Activated gamma-delta T cell (primary cell): ENCODE measurements at places on chromosomes 1 and 21.

- no peak for DNase-seq
Observed at GRCh38 chr1:165854101-165854845, 26.9 kb downstream of the UCK2 start.

- no peak for DNase-seq
Observed at GRCh38 chr1:157139052-157139715, 989 bp upstream of the ETV3 start.

- DNase-seq = no peak
Observed at GRCh38 chr1:229947968-229948367, 119.1 kb upstream of the GALNT2 start.

GRCh38 chr1:18681423-18681835 lies 50.8 kb downstream of the PAX7 start:
- DNase-seq = no peak

GRCh38 chr21:28607545-28607944 lies 385.1 kb downstream of the LTN1 start:
- no peak for DNase-seq

- no peak for DNase-seq
Observed at GRCh38 chr1:56644919-56645676, at the start of gene PRKAA2. TSS of gene PRKAA2 (plus strand) at chr1:56645314. CDS start at chr1:56645388, 74 bp downstream.

DNA sequence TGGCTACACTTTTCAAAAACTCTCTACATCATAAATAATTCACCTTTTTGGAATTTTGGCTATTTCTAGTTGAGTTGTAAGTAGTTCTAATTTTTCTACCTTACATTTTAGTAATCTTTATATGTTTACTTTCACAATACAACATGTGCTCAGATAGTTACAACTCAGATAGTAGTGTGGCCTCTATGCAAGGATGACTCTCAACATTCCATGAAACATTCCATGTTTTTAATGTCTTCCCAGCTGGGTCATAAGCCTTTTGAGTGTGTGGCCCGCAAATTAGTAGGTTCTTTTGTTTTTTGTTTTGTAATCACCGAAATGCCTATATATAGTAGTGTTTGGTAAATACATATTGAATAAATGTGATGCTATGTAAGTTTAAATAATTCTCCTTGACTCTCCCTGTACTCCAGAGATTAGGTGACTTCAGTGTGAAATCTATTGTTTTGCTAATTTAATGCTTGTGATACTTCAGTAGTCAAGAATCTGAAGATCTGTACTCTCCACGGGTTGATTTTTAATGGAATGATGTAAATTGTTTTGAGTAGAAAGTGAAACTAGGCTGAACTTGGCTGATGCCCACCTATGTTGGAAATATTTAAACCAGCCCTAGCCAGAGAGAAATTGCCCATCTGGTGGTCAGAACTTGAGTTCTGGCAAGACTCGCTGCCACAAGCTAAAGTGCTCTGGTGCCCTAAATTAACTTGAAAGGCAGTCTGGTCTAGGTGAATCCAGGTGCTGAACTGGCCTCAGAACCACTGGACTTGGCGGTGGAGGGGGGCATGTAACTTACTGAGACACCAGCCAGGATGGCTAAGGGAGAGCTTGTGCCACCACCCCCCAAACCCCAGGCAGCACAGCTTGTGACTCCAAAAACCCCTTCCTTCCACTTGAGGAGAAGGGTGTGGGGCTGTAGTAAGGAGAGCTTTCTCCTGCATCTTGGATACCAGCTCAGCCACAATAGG lies 165.6 kb downstream of the USP25 start:
- no peak for DNase-seq

GRCh38 chr1:115648717-115649691 lies 7.2 kb downstream of the VANGL1 start:
- no peak for DNase-seq

DNA sequence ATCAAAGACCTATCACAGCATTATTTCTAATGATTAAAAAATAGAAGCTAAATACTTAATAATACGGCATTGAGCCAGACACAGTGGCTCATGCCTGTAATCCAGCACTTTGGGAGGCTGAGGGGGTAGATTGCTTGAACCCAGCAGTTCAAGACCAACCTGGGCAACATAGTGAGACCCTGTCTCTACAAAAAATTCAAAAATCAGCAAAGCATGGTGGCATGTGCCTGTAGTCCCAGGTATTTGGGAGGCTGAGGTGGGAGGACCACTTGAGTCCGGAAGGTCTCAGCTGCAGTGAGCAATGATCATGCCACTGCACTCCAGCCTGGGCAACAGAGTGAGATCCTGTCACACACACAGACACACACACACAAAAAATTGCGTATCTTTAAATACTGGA lies 10.7 kb downstream of the TAF13 start:
- no peak for DNase-seq

GRCh38 chr1:38677756-38678155 lies 181.8 kb downstream of the RRAGC start:
- no peak for DNase-seq

DNA sequence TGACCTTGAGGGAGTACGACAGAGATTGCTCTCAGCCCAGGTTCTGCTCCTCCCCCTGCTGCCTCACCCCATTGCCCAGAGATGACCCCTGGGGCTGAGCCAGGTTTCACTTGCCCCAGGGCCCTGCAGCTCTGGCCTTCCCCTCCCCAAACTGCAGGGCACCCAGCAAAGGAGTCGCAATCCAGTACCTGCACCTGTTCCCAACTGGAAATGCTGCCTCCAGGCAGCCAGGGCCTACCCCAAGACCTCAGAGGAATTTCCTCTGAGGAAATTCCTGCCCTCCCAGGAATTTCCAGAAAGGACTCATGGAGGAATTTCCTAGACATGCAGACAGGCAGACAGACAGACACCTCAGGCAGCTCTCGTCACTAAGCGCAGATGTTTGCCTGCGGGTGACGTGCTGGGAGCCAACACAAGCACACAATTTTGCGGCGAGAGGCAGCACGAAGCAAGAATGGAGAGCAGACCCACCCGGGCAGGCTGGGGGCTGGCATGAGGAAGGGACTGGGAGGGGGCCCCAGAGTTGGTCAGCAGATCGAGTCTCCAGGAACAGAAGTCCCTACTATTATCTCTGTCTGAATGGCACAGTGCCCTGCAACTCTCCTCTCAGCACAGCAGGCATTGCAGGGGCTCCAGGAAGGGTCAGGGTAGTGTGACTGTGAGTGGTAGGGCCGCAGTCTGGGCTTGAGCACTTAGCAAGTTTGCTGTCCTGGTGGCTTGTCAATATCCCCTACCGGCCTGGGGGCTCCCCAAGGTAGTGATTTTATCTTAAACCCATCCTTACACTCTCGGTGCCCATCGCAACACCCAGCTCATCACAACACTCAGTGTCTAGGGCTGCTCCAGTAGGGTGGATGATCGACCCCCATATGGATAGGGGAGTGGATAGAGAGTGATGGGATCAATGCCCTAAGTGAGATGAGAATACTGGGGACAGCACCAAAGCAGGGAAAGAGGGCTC lies 2.9 kb upstream of the EFNA1 start:
- DNase-seq = no peak

DNA sequence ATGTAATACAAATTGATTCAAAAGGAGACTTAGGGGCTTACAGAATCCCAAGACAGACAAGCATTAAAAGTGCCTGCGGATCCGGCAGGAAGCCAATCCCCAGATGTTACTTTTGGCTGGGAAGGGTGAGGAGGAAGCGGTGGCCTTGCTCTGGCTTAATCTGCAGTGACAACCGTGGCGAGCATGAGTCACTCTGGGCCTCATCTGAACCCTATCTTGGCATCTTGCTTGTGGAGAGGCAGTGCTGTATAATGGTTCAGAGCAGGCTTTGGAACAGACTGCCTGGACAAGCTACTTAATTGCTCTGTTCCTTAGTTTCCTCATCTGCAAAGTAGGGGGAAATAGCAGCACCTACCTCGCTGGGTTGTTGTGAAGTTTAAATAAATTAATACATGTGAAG lies 74.1 kb downstream of the XCL2 start:
- DNase-seq = no peak

DNA sequence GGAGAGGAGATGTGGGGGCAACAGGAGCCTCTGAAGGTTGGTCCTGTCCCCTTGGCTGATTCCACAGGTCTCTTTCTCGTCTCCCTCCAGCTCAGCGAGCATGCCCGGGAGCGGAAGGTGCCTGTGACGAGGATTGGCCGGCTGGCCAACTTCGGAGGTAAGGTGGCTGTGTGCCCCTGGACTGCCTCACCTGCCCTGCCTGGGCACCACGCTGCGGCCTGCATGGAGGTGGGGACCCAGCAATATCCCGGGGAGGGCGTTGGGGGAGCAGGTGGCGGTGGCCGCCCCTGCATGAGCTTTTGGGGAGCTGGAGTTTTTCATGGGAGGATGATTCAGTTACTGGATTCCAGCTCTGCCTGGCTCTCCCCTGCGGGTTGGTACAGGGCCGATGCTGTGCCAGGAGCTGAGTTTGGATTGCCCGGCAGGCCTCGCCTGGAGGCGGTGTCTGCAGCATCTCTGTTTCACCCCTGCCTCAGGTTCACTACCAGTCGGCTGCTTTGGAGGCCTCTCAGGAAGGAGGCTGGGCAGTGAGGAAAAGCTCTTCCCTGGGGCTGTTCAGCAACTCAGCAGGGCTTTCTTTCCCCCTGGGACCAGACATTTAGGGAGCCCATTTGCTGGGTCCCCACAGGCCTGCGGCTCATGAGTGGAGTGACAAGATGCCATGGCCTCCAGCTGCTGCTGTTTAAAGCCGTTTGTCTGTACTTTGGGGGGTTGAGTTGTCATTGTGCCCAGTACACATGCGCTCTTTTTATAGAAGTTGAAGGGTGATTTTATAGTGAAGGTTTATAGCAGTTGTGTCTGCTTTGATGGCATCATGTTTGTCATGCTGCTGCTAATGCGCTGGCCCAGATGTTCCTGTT lies 25.7 kb downstream of the COQ8A start:
- DNase-seq = no peak

DNA sequence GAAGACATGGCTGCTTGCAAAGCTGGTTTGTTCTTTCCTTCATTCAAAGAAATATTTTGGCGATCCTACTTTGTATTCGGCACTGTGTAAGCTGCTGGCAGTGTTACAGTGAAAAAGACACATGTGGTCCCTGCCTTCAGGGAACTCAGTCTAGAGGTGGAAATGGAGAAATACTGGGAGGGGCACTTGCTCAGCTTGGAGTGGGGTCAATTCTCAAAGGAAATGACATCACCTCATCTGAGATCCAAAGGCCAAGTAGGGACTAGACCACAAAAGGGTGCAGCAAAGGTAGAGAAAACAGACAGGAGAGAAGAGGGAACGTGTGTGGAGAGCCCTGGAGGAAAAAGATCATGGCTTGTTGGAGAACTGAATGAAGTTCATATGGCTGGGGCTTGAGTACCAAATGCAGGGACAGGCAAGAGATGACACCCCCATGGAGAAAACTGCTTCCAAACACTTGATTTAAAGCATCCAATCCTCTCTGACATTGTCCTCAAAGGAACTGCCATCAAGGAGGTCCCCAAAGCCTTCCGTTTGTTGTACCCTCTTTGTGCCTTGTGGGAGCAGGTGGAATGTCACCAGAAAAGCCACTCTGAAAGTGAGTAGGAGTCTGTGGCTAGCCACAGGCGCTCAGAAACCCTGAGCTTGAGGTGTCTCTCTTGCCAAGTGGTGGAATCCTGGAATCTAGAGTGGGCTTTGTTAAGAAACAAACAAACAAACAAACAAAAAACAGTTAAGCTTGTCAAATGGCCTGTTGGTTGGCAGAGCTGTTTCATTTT lies 48.3 kb upstream of the TDRD10 start:
- DNase-seq = no peak

GRCh38 chr1:18603212-18603852 lies 27.3 kb upstream of the PAX7 start:
- no peak for DNase-seq

DNA sequence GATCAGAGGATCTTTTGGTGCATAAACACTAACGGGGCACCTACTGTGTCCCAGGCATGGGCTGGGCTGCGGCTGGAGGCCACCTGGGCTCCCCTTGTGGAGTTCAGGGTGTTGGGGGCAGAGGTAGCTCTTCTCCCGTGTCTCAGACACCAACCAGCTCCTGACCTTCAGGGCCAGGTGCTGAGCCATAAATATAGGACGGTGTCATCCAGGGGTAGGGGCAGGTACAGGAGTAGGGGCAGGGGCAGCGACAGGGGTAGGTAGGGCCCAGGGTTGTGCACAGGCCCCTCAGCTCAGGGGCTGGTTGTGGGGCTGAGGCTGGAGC lies 18.0 kb upstream of the LRRC3 start:
- no peak for DNase-seq

DNA sequence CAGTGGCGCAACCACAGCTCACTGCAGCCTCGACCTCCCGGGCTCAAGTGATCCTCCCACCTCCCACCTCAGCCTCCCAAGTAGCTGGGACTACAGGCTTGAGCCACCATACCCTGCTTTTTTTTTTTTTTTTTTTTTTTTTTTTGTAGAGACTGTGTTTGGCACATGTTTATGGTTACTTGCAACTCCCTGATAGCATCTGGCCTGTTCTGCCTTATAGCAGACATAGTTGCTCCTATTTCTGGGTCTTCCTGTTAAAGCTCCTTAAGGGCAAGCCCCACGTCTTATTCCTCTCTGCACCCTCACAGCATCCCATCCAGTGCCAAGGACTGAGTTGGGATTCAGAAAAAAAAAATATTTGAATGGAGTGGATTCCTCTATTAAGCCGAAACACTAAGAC lies 17.1 kb upstream of the CNR2 start:
- DNase-seq = no peak

DNA sequence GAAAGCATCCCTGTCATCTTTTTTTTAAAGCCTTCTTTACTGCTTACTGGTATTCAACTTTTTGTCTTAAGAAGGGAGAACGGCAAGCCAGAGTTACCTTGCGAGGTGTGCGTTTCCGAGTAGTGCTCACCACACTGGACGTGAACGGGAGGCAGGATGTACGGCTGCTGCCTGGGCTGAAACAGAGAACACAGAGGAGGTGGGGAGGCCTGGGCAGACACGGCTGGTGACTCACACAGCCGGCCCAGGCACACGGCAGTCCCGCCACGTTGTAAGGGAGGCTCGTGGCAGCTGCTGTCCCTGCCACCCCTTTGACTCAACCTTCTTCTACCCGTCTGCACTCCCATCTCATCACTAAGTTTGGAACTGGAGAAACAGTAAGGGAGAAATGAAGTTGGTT lies 105.8 kb downstream of the SMYD2 start:
- DNase-seq = no peak

- DNase-seq = no peak
Observed at GRCh38 chr1:92480813-92481598, 5.7 kb downstream of the GFI1 start.

GRCh38 chr1:109713636-109714035 lies 1.6 kb downstream of the GSTM5 start:
- DNase-seq = no peak

GRCh38 chr1:204979891-204980649 lies 62.9 kb upstream of the CNTN2 start:
- DNase-seq = no peak
